ENCODE measurements at places on chromosomes 3 and 15. TPM values are rescaled to one million over a fixed set of nuclear protein-coding genes. Genes with fewer than 3 reads are reported as not detected.
A peak's percentile ranks its signal among the peaks of the same experiment; 100 is the strongest.

The LRIG1 gene
- 42.3 TPM for total RNA-seq

DNA sequence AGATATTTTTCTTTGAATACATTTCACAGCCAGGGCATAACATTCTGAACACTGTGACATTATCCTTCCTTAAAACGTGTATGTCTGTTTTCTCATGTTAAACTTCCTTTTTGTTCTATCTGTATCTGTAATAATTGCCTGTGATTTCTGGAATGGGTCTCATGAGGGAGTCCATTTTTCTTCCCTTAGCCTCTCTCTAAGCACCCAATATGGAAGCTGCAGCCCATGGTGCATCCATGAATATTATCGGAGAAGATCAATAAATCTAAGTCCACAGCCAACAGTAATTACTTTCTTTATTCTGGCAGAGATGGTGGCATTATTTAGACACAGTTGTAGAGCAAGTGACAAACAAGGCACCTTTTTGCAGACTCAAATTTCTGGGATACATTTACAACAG, 671.1 kb downstream of the TUSC7 start:
- no peak for DNase-seq

The SIDT1 gene
- total RNA-seq: not detected

DNA sequence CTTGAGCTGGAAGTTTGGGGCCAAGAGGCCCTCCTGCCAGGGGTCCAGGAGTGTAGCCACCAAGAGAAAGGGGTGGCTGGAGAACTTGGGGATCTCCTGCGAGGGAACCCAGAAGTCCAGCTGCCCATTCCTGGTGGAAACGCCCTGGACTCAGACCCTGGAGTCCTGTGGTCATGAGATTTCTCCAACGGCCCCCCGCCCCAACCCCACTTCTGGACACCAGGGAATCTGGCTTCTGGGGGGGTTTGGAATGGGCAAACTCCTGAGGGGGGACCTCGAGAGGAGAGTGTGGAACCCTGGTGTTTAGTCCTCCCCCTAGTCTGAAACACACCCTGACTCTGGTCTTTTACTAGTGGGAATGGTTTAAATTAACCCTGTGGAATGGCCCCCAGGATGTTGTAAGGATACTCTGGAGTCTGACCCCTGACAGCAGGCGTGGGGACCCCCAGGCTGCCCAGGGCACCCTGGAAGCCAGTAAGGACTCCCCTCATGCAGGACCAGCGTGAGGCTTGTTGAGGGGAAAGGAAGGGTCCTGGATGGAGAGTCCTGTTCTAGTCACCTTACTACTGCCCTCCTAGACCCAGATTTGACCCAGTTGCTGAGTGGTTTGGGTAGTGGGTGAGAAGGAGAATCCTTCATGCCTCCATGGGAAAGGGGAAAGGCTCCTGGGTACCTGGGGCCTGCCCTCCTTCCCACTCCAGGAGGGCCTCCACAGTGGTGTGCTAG, 540 bp downstream of the KLHDC8B start:
- no peak for DNase-seq

GRCh38 chr3:177196456-177197040, 734 bp downstream of the TBL1XR1 start:
- peak; percentile 68 for DNase-seq

GRCh38 chr3:13785351-13785750, 94.5 kb downstream of the WNT7A start:
- DNase-seq: no peak

GRCh38 chr3:43017004-43017403, 37.9 kb downstream of the GASK1A start:
- no peak for DNase-seq

The CACNA1D gene
- total RNA-seq: 3.1 TPM

- no peak for DNase-seq
Observed at GRCh38 chr3:158261371-158261991, 151.6 kb downstream of the RSRC1 start.

- DNase-seq: no peak
Observed at GRCh38 chr3:104628185-104628789, 738.4 kb upstream of the ALCAM start.

The FBXO45 gene
- total RNA-seq: 15.0 TPM

DNA sequence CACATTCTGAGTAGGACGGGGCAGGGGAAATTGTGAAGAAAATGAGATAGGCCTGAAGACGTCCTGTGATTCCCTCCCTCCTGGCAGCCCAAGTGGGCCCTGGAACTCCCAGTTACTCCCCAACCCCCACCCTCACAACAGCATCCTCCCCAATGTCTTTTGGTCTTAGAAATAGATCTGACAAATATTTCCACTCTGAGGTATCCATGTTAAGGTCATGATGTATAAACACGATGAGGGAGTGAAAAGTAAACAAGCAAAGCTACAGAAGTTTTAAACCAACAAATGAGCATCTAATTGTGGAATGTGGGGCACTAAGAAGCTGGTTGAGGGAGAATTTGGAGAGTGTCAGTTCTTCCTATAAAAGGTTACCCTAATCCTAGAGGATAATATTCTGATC, 103.7 kb upstream of the AADACL2 start:
- DNase-seq: no peak

DNA sequence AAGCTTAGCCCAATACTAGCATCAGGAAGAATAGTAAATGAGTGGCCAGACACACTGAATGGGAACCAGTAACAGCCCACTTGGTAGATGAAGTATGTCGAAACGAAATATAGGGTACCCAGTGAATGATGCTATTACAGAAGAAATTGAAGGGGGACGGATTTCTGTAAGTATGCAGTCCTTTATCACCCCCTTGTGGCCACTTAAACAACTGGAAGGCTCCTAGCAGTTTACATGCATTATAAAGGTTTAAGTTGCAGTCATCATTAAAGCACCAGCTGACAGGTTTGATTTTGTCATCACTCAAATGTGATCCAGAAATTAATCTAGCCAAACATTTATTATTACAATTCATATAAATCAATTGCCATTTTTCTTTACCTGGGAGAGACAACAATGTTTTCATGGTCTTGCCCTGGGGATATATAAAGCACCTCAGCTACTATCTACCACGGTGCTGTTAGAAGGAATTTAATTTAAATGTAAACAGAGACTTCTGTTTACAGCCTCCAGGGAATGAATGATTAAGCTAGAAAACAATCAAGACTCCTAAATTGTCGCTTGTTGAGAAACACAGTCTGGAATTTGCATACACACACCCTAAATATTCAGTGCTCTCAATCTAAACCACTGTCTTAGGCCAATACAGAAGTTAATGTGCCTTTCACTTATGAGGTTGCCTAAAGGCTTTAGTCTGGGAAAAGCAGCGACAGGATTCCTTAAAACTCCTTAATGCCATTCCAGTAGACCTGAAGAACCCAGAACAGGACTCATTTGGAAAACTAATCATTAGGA, 7.8 kb downstream of the EIF1B start:
- peak; percentile 63 for DNase-seq

The INSYN1 gene
- 0.95 TPM for total RNA-seq

GRCh38 chr3:194084284-194084683, 51.7 kb upstream of the HES1 start:
- peak; percentile 47 for DNase-seq

The SLC30A4 gene
- 1.9 TPM for total RNA-seq

DNA sequence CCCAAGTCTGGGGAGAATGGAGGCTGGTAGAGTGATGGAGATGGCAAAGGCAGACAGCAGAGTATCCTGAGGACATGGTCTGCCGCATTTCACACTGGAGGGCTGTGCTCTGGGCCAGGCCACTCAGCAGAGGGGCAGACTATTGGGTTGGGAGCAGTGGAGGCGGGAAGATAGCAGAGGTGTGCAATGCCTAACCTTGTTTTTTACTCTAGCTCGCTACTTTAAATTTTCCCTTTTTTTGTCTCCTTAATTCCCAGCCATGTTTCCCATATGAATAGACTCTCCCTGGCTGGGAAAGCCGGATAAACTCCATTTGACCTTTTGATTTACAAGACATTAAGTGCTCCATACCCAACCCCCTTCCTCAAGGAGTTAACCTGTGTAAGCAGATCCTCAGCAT, 33.5 kb upstream of the ST6GAL1 start:
- DNase-seq: peak; percentile 57

GRCh38 chr15:69699096-69699495, 246.5 kb downstream of the RPLP1 start:
- no peak for DNase-seq

GRCh38 chr3:124261306-124261705, 269.4 kb upstream of the ROPN1 start:
- no peak for DNase-seq

DNA sequence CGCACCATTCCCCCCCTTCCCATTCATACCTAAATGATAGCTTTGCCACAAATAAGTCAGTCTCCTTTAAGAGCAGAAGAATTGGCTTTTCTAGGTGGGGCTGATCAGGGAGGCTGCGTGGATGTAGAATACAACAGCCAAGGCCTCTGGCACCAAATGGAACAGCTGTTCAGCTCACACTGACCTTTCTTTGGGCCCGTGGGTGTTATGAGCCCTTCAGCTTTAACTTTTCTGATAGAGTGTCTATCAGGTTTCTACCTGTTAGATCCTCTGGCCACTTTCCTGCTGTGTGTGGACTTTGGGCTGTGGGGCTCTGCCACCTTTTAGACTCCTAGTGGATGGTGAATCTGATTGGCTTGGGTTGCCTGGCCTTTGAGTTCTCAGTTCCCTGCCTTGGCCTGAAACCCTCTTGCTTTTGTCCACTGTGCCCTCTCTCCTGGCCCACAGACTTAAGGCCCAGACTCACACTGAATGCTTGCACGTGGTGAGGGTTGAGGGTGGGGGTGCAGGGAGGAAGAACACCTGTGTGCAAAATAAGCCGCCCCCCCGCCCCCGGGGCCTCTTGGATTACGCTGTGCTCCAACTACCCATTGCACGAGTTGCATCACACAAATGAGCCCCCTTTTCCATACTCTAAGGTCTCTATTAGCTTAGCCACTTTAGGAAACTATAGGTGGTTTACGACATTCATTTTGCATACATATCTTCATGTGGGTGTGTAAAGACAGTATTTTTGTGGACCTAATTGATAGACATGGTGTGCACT, 1.3 kb upstream of the RFX7 start:
- DNase-seq: peak; percentile 64

The GLDN gene
- 0.45 TPM for total RNA-seq

The GADL1 gene
- total RNA-seq: not detected

DNA sequence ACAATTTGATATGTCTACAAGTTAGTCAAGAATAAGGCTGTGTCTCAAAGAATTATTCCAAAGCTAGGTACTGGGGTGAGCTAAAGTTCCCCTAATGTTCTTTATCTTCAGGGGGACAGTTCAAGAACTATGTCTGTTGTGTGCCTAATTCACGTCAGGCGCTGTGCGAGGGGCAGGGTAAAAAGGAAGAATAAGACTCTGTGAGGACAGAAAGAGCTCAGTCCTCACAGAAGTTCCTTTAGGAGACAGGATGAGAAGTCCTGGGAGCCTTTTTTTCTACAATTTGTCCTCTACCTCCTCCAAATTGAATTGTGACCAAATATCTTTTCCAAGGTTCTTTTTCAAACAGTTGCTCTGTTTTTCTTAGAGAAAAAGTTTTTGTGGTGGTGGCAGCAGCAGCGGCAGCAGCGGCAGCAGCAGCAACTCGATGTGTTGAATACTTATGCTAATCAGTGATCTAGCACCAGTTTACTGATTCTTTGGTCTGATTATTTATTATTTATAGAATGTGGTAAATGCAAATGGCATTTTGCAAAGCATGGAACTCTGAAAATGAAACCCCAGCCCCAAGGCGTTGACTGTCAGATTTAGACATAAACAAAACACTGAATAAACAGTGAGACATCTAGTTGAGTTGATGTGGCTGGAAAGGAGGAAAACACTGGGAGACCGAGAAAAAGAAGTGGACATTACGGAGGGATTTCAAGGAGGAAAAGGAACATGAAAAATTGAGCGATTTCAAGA, 88.6 kb downstream of the GTPBP8 start:
- DNase-seq: no peak

The GRK7 gene
- not detected for total RNA-seq

DNA sequence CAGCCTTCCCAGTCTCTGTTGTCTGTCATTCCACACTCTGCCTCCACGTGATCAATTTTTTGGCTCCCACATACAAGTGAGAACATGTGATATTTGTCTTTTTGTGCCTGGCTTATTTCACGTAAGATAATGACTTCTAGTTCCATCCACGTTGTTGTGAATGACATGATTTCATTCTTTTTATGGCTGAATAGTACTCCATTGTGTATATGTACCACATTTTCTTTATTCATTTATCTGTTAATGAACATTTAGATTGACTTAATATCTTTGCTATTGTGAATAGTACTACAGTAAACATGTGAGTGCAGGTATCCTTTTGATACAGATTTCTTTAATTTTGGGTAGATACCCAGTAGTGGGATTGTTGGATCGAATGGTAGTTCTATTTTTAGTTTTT, 31.4 kb downstream of the ASB14 start:
- no peak for DNase-seq

GRCh38 chr3:185279587-185280138, 25.8 kb upstream of the EHHADH start:
- DNase-seq: no peak

DNA sequence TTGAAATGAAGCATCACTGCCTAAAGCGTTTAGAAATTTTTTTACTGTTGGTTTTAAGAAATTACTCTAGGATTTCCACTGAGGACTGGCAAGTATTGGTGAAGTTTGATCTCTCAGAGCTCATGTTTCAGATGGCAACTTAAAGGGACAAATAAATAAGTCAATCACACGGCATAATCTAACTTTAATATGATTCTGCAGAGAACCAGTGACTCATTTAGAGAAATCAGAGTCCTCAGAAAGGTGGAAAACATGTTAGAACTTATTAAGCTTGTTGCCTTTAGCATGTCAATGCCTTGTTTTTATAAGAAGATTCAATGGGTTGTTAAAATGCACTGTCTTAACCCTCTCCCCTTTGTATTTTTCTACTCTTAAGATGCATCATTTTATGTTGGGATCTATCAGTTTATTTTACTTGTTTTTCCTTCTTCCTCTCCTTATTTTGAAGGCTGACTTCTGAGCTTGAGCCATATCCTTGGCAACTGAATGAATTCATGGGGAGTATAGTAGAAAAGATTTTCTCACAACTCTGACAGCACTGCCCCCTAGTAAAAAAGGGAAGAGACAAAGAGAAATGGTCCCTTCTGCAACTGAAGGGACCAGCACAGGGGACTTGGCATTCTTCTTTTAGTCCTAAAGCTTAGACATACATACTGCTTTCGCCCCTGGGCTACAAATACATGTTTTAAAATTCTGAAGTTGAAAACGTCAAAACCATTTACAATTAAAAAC, 431.2 kb downstream of the LPP start:
- DNase-seq: no peak
